ENCODE measurements at places on chromosomes 5 and 9.

DNA sequence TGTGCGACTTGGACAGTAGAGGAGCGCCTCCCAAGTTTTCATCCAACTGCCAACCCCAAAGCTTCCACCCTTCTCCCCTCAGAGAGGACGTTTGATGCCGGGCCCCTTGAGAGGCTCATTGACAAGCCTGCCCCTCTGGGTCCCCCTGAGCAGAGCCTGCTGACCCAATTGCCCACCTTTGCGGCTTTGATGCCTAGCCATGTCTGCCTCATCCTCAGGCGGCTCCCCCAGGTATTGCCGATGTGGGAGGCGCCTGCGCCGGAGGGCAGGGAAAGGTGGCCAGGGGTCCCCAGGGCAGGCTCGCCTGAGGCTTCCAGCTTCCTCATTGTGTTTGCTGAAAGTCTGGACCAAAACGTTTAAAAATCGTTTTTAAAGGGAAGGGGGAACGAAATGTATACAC lies 1.4 kb downstream of the ODF2 start:
- no peak for DNase-seq

- DNase-seq: no peak
Observed at GRCh38 chr5:132480546-132480892, 10.1 kb downstream of the IRF1 start.

GRCh38 chr5:3180636-3181035 lies 415.0 kb upstream of the IRX1 start:
- DNase-seq: no peak

DNA sequence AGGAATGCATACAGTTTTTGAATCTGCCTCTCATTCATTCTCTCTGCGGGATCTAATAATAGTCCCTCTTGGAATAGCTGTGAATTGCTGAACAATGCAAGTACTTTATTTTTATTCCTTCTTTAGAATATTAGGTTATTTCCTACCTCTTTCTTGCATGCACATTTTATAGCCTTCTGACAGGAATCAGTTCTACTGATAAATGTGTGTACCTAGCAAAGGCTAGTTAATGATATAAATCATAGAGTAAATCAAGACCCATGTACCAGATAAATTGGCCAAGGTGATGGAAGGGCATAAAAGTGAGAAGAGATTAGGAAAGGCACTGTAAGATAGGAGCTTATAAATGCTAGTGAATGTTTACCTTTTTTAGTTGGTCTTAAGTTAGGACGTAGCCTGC lies 19.2 kb upstream of the UGCG start:
- DNase-seq: no peak

DNA sequence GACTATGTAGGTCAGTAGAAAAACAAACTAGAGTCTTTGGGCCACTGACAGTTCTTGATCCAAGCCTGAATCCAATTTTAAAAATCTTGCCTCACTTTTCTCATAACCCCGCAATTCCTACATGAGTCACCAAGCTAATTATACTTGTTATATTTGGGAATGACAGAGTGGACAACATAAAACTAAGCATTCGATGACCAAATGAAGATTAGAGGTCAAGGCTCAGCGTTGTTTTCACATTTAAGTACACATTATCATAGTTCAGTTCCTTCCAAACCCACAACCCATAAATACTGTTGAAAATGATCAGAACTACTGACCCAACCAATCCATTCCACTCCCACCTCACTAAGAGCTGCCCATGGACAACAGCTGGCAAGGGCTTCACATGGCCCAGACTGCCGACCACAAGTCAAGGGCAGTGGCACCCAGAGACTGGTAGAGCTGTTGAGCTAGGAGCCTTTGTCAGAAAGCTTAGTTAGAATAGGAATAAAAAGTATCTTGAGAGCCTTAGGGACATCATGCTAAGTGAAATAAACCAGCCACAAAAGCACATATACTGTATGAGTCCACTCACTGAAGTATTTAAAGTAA lies 64.2 kb downstream of the MYO10 start:
- no peak for DNase-seq

DNA sequence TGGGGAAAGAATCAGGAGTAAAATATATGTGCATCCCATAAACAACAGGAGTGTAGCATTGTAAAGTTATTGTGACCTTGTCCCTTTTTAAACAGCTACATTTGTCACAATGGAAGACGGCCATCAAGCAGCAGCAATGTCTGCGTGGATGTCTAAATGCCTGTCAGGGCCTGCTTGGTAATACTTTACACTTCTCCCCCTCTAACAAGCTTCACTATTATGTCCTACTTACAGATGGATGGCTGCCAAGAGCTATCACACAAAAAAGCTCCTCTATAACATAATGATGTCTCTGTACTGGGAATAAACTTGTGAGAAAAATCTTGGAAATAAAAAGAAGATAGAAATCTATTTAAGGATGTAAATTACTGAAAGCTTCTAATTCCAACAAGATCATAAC lies 213.0 kb downstream of the FBXL17 start:
- DNase-seq: no peak
